ENCODE measurements at places on chromosomes 1 and 21. TPM values are rescaled to one million over a fixed set of nuclear protein-coding genes. Genes with fewer than 3 reads are reported as not detected.

DNA sequence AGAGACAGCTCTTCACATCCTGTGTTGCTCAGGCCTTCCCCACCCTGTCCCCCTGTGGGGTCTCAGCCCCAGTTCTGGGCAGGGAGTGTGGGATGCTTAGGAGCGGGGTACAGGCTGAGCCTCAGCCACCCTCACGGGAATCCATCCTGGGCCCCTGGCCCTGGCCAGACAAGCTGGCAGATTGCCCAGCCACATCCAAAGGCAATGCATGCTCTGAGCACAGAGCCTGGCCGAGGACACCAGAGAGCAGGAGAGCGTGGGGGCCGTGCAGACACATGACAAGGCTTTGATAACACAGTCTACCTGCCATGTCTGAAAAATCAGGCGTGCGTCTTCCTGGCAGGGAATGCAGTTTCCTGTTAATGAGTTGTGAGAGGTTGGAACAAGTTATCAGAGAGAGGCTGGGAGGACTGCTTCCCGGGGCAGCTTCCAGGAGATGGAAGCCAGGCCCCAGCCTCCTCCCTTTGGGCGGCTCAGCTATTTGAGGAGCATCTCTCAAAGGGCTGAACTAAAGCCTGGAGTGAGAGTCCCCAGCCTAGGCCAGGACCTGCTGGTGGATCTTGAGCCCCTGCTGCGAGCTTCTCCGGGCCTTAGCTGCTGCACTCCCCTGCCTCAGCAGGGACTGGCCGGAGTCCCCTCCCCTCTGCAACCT, 72.2 kb upstream of the SELENON start:
- H3K27ac ChIP-seq: peak overlapping the region; percentile 53
- no peaks in the 10 kb centered on the region for H3K36me3 ChIP-seq
- H3K4me3 ChIP-seq: no peak overlapping the region
- DNase-seq: peak; percentile 64

- no peak overlapping the region for H3K27ac ChIP-seq
- no peaks in the 10 kb centered on the region for H3K4me1 ChIP-seq
- DNase-seq: no peak
- no peaks in the 10 kb centered on the region for H3K27me3 ChIP-seq
- no peaks in the 10 kb centered on the region for H3K36me3 ChIP-seq
Measured at GRCh38 chr1:219582296-219582695, 30.6 kb downstream of the ZC3H11B start.

GRCh38 chr1:2589431-2590232, 3.1 kb downstream of the PRXL2B start:
- H3K27me3 ChIP-seq: no peaks in the 10 kb centered on the region
- no peak overlapping the region for H3K27ac ChIP-seq
- peaks cover 3% of the 10 kb centered on the region for H3K4me1 ChIP-seq

DNA sequence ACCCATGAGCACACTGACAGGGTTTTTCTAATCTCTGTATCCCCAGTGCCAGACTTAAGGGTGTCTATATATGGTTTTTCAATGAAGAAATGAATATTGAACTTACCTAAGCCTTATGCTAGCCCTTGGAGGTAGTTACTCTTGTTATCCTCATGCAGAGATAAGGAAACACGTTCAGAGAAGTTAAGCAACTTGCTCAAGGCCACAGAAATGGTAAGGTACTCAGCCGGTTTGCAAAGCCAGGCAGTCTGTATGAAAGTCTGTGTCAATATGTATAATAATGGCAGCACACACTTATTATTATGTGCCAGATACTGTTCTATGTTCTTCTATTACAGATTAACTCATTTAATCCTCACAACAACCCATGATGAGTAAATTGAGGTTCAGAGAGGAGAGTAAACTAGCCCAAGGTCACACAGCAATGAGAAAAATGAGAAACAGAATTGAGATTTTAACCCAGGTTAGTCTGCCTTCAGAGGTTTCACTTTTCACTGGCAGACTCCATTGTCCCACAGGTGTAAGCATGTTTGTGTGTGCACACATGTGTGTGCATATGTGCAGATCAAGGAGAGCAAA, 54.6 kb upstream of the CSF3R start:
- H3K36me3 ChIP-seq: no peaks in the 10 kb centered on the region
- DNase-seq: no peak
- H3K27me3 ChIP-seq: peaks cover 12% of the 10 kb centered on the region
- H3K4me3 ChIP-seq: no peak overlapping the region
- H3K4me1 ChIP-seq: no peaks in the 10 kb centered on the region

DNA sequence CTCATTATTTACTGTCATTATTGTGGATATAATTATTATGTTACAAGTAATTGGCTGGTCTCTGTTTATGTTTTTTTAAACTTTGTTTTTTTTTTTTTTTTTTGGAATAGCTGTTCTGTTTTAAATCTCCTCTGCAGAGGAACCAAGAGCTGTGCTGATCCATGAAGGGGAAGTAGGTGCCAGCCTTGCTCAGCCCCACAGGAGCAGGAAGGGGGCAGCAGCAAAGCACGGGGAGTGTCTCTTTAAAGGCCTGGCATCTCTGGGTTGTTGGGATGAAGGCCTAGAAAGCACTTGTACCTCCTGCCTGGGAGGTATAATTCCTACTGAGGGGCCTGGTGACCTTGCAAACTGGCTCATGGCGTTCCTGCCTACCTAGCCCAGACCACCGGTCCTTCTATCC, 2.5 kb upstream of the GRHL3 start:
- peaks cover 34% of the 10 kb centered on the region for H3K27me3 ChIP-seq
- peaks cover 6% of the 10 kb centered on the region for H3K4me1 ChIP-seq
- no peak overlapping the region for H3K4me3 ChIP-seq
- no peaks in the 10 kb centered on the region for H3K36me3 ChIP-seq
- no peak for DNase-seq
- no peak overlapping the region for H3K27ac ChIP-seq

Gene SMIM34
- total RNA-seq: not detected

DNA sequence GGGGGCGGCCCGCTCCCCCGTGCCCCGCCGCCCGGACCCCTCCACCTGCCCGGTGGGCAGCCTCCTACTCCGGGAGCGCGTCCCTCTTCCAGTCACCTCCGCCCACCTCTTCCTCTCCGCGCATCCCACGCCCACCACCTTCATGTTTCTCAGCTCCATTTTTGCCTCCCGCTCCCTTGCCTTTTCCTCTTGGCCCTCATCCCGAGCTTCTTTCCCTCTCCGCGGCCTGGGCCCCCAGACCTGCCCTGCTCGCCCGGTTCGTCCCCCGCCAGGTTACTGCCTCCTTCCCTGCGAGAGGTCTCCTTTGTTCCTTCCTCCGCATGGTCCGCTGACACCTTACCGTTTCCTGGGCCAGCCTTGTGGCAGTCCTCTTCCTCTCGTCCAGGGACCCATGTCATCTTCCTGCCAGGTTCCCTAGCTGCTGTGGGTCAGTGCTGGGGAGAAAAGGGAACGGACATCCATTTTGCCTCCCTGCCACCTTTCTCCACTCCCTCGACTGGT, 563 bp downstream of the QSOX1 start:
- H3K36me3 ChIP-seq: no peaks in the 10 kb centered on the region
- H3K27ac ChIP-seq: peak overlapping the region; percentile 95
- no peak for DNase-seq
- H3K4me3 ChIP-seq: peak overlapping the region; percentile 95
- H3K4me1 ChIP-seq: peaks cover 29% of the 10 kb centered on the region

DNA sequence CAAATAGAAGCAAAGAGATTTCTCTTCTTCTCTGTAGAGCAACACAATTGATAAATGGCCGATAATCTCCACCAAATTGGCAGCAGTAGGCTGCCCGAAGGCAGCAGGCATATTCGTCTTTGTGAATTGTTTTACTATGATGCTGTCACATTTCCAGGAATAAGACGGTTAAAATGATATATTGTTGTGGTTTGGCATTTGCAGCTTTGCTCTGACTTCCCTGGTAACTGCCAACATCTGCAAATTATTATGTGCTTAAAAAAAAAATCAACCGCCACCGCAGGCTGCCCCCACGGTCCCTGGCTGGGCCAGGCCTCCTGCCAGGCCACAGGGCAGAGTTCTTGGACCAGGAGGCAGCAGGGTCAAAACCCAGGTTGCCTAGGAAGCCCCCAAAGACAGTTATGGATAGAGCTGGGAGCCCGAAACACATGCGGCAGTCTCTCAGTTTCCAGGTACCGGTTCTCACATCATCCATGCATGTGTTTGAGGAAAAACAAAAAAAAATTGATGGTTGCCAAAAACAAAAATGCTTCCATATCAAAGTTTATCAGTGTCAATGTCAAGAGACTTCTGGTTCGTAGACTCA, 179.3 kb downstream of the ETS2 start:
- no peaks in the 10 kb centered on the region for H3K36me3 ChIP-seq
- H3K4me1 ChIP-seq: peaks cover 61% of the 10 kb centered on the region
- no peak for DNase-seq
- no peaks in the 10 kb centered on the region for H3K27me3 ChIP-seq
- H3K27ac ChIP-seq: peak overlapping the region; percentile 73

- peaks cover 9% of the 10 kb centered on the region for H3K4me1 ChIP-seq
- no peaks in the 10 kb centered on the region for H3K36me3 ChIP-seq
- no peaks in the 10 kb centered on the region for H3K27me3 ChIP-seq
- DNase-seq: peak; percentile 27
- H3K4me3 ChIP-seq: peak overlapping the region; percentile 71
Measured at GRCh38 chr1:114345930-114346479, 165.0 kb downstream of the TRIM33 start.

DNA sequence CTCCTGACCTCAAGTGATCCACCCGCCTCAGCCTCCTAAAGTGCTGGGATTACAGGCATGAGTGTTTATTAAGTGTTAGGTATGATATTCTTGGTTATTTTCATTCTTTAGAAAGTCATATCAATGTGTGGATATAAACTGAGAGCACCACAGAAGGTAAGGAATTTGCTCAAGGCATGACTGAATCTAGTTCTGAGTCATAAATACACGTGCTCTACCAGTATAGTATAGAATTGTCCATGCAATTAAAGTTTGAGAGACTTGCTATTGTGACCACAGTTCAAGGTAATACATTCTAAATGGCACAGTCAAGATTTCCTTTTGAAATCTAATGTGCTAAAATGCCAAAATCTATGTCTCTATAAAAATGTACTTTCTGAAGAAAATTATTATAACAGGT, 401.1 kb upstream of the CHRM3 start:
- H3K36me3 ChIP-seq: no peaks in the 10 kb centered on the region
- no peaks in the 10 kb centered on the region for H3K27me3 ChIP-seq
- no peak overlapping the region for H3K4me3 ChIP-seq
- H3K4me1 ChIP-seq: no peaks in the 10 kb centered on the region
- no peak for DNase-seq
- no peak overlapping the region for H3K27ac ChIP-seq

Gene FAM3B
- total RNA-seq: not detected

Gene ARTN
- 0.42 TPM for total RNA-seq

GRCh38 chr1:3219791-3220467, 150.9 kb downstream of the PRDM16 start:
- no peaks in the 10 kb centered on the region for H3K36me3 ChIP-seq
- no peak for DNase-seq
- no peak overlapping the region for H3K27ac ChIP-seq

DNA sequence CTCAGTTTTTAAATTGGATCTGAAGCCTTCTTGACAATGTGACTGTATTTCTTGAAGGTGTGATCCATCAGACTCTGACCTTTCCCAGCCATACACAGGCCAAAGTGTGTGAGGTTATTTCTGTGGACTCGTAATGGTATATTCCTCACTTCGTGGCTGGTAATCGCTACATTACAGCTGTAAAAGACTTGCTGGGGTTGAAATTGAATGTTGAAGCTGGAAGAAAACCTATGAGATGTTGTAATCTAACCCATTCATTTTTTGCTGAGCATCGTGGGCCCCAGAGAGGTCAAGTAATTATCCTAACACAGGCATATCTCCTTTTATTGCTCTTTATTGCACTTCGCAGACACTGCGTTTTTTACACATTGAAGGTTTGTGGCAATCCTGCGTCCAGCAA, 405.6 kb upstream of the ZP4 start:
- no peak overlapping the region for H3K4me3 ChIP-seq
- no peaks in the 10 kb centered on the region for H3K4me1 ChIP-seq
- no peak overlapping the region for H3K27ac ChIP-seq
- no peak for DNase-seq
- H3K36me3 ChIP-seq: no peaks in the 10 kb centered on the region

- H3K27me3 ChIP-seq: no peaks in the 10 kb centered on the region
- H3K36me3 ChIP-seq: no peaks in the 10 kb centered on the region
- DNase-seq: no peak
- peaks cover 5% of the 10 kb centered on the region for H3K4me1 ChIP-seq
- peak overlapping the region; percentile 11 for H3K4me3 ChIP-seq
- H3K27ac ChIP-seq: no peak overlapping the region
Measured at GRCh38 chr21:35850542-35851103, 209.7 kb downstream of the SETD4 start.

GRCh38 chr1:79323239-79324025, 316.9 kb upstream of the ADGRL4 start:
- H3K4me3 ChIP-seq: no peak overlapping the region
- H3K36me3 ChIP-seq: no peaks in the 10 kb centered on the region
- no peaks in the 10 kb centered on the region for H3K4me1 ChIP-seq
- H3K27ac ChIP-seq: no peak overlapping the region
- H3K27me3 ChIP-seq: no peaks in the 10 kb centered on the region

DNA sequence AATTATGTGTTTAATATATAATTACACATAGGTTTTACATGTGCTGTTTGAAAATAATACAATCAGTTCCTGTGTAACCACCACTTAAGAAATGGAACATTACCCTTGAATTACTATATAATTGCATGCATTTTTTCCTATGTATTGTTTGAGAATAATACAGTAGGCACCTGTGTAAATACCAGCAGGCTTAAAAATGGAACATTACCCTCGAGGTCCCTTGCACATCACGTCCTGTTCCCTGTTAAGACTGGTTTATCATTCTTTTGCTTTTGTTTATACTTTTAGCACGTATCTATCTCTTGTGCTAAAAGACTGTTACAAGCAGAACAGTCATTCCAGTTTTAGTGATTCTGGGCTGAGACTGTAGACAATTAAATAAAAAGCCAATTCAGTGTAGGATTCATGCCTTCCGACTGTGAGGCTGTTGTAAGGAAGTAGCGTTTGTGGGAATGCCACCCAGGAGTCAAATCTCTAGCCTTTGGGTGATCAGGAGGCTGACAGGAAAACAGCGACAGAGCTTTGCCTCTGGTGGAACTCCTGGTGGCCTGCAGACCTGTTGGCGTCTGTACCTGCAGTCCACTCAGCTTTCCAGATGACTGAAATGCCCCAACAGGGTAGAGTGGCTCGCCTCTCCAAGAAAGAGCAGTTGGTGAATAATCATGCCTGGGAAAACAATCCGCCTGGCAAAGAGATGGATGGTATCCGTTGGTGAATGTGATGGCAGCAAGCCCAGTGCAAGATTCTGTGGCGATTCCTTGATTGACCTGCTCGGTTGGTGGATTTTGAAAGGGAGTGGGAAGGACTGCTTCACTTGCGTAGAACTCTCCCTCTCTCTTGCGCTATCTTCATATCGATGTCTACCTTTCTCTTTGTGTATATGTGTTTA, 58.0 kb downstream of the DISC1 start:
- H3K27ac ChIP-seq: no peak overlapping the region
- H3K4me3 ChIP-seq: no peak overlapping the region
- H3K27me3 ChIP-seq: no peaks in the 10 kb centered on the region
- H3K4me1 ChIP-seq: peaks cover 15% of the 10 kb centered on the region
- no peaks in the 10 kb centered on the region for H3K36me3 ChIP-seq

DNA sequence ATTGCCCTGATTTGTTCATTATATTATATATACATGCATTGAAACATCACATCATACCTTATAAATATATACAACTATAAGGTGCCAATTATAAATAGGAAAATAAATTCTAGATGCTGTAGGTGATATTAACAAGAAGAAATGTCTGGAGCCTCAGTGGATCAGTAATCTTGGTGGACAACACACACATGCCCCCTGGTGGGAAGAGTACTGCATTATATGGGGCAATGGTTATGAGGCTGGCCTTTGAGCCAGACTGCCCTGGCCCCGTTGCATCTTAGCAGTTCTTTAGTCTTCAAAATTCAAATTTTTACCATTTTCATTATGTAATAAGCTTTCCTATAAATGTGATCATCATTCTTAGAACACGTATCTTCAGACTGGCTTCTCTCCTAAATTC, 335.0 kb upstream of the GREM2 start:
- H3K36me3 ChIP-seq: no peaks in the 10 kb centered on the region
- H3K27me3 ChIP-seq: no peaks in the 10 kb centered on the region
- no peaks in the 10 kb centered on the region for H3K4me1 ChIP-seq
- no peak overlapping the region for H3K27ac ChIP-seq

All from psoas muscle (tissue), 8 donors.